ENCODE measurements at places on chromosomes 7 and 10.

- no peak for DNase-seq
These were observed 28.0 kb downstream of the GUSB start for GRCh38 chr7:65953890-65954450.

- DNase-seq, result no peak
These were observed 99.0 kb upstream of the FZD1 start for GRCh38 chr7:91165006-91165845.

GRCh38 chr7:111401516-111401915 lies 160.8 kb downstream of the IMMP2L start:
- DNase-seq, result no peak

DNA sequence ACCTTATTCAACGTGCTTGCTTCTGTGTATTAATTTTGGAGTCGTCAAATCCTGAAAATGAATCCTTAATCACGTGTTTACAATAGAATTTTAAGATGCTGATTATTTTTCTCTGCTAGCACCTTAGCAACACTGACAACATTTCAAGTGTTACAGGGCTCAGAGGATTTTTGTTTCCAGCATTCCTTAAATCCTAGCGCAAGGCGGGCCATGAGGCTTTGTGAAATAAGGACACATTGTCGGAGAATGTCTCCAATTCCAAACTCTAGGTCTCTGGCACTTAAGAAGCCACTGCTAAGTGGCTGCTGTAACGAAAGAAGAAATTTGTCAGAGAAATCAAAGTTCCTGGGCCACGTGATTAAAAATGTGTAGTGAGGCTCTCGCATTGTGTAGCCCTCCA lies 390.9 kb upstream of the CELF2 start:
- no peak for DNase-seq
